ENCODE measurements at places on chromosomes 12 and 14.

- no peak for DNase-seq
These were observed 326.8 kb upstream of the RTL1 start for GRCh38 chr14:101230161-101230850.

DNA sequence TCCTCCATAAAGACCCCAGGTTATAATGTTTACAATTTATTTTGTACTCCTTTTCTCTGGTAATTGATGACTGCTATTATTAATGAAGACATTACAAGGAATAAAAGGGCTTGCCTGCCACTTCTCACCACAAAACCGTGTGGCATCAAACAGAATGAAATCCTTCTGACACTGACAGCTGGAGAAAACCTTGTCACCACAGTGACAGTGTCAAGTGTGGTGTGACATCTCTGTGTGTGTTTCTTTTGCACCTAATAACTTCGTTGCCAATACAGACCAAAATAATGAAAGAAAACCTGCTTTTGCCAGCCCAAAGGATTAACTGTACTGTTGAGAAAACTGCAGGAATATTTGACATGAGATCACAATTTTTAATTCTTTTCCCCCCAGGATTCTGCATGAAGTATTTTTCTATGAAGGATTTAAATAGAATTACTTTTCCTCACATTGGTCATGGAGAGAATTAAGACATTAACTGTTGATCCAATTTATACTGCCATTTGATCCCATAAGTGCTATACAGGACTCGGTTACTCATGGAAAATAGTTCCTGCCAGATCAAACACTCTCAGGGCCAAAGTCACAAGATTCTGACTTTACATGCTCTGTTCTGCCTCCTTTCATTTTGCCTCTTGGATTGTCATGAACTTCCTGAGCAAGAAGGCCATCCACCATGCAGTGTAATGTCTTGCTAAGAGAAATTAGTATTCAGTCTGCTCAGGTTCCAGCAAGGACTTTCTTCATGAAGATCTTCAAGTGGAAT lies 60.4 kb upstream of the IFNG-AS1 start:
- no peak for DNase-seq

DNA sequence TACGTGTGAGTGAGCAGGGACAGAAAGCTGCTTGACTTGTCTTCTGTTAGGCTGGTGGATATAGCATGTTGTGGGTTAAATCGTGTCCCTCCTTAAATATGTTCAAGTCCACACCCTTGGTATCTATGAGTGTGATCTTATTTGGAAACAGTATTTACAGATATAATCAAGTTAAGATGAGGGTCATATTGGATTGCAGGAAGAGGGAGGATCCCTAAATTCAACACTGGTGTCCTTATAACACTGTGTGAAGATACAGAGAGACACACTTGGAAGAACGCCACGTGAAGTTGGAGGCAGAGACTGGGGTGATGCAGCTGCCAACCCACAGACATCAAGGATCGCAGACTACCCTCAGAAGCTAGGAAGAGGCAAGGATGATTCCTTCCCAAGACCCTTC lies 275.2 kb upstream of the SSTR1 start:
- no peak for DNase-seq

GRCh38 chr14:21989090-21989489 lies 315.5 kb upstream of the OR4E1 start:
- DNase-seq = no peak

GRCh38 chr12:18837025-18837424 lies 99.1 kb downstream of the CAPZA3 start:
- no peak for DNase-seq

- no peak for DNase-seq
These were observed 19.1 kb downstream of the SYNJ2BP start for GRCh38 chr14:70397746-70398145.

DNA sequence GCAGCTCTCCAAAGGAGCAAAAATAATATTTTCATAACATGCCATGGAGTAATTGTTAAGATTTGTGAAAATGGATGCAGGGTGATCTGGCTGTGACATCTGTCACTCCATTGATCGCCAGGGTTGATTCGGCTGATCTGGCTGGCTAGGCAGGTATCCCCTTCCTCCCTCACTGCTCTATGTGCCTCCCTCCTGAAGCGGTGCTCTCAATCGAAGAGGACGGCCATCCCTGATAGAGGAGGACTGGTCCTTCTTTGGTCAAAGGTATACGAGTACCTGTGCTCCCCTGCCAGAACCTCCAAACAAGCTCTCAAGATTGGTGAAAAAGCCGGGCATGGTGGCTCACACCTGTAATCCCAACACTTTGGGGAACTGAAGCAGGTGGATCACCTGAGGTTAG lies 47.9 kb downstream of the VCPKMT start:
- DNase-seq = no peak

DNA sequence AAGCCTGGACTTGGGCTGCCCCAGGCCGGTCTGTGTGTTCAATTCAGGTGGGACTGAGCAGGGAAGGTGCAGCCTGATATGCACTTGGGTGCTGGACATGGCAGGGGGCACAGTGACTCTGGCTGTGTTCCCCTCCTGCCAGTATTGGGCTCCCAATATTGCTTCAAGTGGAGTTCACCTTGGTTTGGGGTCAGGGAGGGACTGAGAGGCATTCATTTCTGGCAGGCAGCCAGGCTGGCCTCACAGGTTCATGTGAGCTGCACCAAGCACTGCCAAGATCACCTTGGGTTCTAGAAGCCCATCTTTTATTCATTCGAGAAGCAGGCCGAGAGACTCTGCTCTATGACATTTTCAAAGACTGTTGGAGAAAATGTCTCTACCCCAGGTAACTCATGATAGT lies 245.0 kb downstream of the CHST11 start:
- no peak for DNase-seq

DNA sequence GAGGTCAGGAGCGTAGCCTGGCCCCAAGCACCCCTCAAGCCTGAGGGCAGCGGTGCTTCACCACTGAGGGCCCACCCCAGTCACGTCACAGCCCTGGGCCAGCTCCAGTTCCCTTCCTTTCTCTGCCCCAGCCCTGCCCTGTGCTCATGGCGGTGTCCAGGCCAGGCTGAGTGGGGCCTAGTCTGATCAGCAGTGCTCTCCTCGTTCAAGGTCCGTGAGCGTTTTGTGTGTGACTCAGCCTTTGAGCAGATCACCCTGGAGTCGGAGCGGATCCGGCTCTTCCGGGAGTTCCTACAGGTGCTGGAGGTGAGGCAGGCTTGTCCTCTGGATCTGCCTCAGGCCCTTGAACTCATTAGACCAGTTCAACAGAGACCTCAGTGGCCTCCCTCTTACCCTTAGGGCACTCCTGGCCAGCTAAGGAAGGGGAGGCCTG lies 19.0 kb downstream of the PRPF40B start:
- DNase-seq = no peak

DNA sequence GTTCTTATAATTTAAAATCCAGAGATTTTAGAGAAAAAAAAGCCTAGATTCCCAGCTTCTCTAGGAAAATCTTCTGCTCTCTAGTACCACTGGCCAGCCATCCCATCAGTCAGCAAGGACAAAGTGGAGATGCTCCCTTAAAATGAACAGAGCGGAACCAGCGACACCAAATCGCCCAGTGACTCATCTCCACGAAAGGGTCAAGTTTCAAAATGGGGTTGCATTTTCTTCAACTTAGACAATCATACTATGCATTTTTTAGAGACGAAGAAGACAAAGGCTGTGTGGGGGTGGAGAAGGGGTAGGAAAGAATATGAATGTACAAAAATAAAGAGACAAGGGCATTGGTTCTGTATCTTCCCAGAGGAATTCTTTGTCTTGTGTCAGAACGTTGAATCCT lies 212.0 kb downstream of the SLC15A4 start:
- no peak for DNase-seq

- no peak for DNase-seq
These were observed 50.0 kb downstream of the FOS start for GRCh38 chr14:75328558-75329155.

DNA sequence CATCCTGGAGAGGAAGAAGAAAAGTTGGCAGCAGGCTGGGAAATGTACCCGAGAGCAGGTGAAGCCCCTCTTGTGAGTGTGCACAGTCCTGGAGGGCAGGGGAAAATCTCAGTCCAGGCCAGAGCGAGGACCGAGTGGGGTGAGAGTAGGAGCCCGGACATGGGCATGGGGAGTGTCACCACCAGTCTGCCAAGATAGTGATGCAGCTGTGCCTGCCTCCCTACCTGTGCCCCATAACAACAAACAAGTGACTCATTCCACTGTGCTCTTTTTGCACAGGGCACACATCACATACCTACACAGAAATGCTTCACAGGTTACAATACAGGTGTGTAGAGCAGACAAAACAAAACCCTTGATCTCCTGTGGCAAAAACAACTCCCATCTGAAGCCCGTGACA lies 205.9 kb upstream of the PELI2 start:
- DNase-seq = no peak

DNA sequence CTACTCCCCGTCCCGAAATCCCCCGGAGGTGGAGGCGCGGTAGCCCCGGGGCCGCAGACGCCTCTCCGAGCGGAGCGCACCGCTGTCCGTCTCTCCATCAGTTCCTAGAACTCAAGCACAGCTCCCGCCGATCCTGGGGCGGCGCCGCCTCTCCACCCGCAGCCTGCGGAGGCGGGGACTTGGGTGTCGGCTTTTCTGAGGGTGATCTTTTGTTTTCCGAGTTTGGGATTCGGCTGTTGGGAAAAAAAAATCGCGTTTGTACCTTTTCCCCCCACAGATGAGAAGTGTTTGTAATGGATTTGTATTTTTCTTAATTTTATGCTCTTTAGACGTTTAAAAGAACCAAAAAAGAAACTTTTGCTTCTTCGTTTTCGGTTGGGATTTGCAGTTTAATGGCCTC lies 26.6 kb downstream of the LRCOL1 start:
- no peak for DNase-seq

DNA sequence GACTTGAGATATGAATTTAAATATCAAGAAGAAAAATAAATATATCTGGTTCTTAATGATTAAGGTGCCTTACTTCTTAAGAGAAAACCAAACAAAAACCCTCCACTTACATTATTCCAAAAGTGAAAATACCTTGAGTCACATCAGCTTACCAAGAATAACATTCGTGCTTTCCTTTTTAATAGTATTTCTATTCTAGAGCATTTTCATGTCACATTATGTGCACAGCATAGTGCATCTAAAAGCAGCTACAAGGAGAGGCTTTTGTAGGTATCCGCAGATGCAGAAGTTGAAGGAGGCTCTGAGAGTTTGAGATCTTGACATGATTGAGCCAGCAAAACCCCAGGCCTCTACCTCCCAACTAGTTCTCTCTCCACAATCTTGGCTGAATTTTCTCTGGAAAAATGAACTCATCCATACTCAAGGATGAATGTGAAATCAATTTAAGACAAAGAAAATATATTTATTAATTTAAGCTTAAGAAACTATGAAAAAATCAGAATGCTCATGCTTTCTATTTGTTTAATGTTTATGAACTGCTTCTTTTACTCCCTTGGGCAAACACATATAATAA lies 275.0 kb downstream of the AKAP6 start:
- no peak for DNase-seq

All from activated CD8-positive, alpha-beta memory T cell treated with anti-CD3 and anti-CD28 coated beads for 4 hours (primary cell).